ENCODE measurements at places on chromosomes 11 and 22.

DNA sequence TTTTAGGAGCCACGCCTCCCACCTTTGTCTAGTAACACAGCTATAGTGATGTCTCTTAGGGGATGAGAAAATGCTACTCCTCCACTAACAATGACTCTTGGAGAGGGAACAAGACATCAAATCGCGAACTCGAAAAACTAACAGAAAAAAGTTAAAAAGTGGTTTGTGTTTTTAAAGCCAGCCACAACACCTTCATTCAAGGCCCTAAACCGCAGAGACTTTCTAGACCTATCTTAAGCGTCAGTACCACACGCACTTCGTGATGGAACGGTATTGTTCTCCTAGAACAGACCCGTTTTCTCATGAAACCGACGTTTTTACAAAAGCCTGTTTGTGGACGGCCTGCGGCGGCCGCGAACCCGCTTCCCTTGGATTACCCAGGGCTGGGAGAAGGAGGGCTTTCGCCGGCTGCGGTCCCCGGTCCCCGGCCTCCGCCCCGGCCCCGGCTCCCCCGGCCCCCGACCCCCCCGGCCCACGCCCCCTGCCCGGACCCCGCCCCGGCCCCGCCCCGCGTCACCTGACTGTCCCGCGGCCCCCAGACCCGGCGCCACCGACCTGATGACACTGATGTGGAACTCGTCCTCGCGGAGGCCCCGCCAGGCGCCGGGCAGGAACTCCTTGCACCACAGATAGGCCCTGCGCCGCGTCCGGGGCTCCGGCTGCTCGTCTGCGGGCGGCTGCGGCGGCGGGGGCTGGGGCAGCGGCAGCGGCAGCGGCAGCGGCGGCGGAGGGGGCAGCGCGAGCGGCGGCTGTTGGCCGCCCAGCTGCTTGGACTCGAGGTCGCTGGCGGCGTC lies 718 bp downstream of the CHKA start:
- no peak for ATAC-seq

DNA sequence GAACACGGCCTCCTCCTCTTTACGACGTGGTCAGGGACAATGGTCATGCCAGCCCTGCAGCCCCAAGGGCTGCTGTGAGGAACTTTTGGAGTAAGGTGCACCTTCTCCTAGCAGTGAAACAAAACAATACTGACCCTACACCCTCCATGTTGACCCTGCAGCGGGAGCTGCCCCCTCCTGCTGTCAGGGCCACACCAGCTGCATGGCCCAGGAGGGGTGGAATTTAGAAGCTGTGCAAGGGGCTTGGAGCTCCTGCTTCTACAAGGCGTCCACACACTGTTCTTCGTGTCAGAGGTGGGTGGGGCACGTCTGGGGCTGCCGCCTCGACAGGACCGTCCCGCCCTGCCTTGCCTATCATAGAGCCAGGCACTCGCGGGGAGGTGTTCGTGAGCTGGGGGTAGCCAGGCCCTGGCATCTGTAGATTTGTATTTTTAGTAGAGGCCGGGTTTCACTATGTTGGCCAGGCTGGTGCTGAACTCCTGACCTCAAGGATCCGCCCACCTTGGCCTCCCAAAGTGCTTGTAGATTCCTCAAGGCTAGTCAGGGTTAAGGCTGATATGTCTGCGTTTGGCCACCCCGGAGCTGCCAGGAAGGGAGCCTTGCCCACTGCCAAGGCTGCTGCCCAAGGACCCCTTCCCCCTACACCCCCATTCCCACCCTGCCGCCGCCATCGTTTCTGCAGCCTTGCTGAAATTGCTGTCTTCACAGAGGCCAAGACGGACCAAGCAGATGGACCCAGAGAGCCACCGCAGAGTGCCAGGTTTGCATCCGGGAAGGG lies 15.9 kb downstream of the INCENP start:
- no peak for ATAC-seq

DNA sequence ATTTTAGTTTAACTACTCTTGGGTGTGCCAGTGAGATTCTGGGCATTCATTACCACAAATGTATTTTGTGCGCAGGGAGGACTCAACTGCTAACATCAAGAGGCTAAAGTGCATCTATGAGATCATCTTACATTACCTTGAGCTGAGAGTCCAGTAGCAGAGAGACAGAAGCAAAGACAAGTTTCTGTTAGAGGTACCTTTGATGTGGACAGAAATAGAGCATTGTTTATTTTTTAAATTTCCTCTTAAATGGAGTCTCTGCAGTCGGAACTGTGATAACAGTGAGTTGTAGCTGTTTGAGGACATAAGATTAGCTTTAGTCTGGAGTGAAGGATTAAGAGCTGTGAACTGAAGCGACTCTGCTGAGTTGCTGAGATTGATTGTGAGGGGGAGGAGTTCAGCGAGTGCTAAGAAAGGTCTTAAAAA lies 297.0 kb downstream of the CADM1 start:
- ATAC-seq: no peak

GRCh38 chr11:48024635-48025071 lies 44.3 kb downstream of the PTPRJ start:
- ATAC-seq: no peak

- no peak for ATAC-seq
These were observed 78.8 kb upstream of the NECTIN1 start for GRCh38 chr11:119807841-119808240.

GRCh38 chr11:86606836-86607481 lies 65.5 kb downstream of the ME3 start:
- ATAC-seq: no peak

DNA sequence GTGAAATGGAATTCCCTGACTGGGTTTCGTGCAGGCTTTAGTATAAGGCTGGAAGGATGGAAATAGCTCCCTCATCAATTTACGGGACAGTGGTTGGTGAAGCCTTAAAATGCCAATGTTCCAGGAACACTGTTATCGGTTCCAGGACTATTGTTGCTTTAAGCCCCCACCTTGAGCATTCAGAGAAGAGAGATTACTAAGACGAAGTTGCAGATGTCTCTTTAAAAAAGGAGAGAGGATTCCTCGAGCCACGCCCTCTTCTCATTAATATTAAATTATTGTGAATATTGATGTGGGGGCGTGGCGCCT lies 195 bp upstream of the CREB3L1 start:
- ATAC-seq: no peak

DNA sequence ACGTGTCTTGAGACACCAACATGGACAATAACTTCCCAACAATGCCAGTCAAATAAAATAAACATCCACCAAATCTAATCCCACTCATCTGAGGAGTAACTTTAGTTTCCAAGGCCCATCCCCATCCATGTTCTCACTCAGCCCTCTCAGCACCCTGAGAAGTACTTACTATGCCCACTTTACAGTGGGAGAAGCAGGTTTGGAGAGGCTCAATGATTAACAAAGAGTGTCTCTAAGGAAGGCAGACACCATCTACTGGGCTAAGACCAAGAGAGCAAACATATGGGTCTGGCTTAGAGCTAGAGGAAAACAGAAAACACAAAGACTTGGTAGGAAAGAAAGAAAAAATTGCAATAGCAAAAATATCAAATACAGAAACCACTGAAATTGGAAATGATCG lies 11.3 kb downstream of the POLDIP3 start:
- ATAC-seq: no peak

DNA sequence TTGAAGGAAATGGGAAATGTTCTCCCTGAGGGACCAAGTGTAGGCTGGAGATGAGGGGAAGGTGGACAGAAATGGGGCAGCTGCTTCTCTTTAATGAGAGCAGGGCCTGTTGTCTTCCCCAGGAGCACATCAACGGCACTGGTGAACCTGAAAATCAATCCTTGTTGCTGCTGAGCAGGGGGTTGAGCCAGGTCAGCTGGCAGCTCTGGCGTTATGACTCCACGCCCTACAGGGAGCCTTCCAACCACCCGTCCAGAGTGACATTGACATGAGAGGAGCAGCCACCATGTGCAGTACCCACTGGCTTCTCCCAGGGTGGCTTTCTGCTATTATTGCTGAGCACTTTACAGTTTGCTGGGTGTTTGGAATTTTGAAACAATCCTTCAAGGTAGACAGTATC lies 116.9 kb upstream of the LDLRAD3 start:
- ATAC-seq: no peak

GRCh38 chr11:11279956-11280689 lies 72.9 kb downstream of the CSNK2A3 start:
- no peak for ATAC-seq

DNA sequence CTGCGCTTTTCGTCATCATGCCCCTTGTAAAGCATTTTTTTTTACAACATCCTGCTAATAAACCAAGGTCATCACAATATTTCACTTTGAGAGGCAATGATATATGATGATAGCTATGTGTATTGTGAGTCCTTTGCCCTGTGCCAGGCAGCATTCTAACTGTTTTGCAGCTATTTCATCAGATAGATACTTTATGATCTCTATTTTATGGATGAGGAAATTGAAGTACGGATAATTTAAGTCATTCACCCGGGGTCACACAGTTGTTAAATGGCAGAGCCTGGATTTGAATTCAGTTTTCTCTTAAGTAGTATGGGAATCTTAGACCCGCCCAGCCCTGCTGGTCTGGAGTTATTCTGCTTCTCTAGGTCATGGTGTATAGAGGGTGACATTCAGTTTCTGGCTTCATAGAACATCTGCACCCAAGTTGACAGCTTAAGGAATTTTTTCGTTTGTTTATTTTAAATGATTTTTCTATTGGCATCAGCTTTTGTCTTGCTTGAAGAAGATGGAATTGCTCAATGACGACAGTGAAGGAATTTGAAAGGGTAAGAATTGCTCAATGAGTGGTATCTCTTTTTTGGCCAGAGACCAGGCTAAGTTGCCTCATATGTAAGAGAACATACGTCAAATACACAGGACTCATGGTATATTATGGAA lies 926 bp downstream of the PRR5L start:
- ATAC-seq: no peak

DNA sequence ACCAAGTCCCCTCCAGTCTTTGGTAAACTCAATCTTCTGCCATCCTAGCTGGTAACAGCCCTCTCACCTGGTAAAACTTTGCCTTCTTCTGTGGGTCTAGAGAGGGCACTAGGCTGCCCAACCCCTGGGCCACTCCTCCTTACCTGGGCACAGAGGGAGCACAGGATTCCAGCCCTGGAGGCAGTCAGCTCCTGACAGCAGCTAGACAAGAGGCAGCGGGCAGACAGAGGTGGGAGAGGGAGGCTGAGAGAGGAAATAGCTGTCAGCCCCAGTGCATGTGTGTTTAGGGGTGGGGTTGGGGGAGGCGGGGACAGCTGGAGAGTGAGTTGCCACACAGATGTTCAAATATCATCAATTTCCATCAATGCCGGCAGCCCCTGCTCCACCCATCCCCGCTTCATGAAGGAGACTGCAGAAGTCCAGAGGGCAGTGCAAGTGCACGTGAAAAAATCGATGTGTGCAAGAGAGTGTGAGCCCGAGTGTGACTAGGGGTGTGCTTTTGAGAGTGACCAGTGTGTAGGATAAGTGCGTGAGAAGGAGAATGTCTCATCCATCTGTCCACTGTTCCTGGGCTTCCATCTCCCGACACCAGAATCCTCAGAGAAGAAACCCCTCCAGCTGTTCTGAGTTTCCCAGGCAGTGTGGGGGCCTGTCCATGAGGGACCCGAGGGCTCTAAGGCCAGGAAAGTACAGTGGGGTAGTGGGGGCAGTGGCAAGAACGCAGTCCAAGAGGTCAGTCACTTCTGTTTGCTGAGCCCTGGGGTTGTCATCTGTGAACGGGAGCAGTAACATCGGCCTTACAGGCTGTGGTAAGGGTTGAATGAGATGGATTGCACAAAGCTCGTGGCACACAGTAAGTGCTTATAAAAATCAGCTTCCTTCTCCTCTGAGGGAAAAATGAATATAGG lies at the start of gene PTGDR2:
PTGDR2 (minus strand) TSS at position 225 of the 908 bp plus-strand sequence. CDS start 2,228 bp downstream, outside the sequence.
- no peak for ATAC-seq

GRCh38 chr11:23569134-23569533 lies 708.9 kb upstream of the CCDC179 start:
- no peak for ATAC-seq

DNA sequence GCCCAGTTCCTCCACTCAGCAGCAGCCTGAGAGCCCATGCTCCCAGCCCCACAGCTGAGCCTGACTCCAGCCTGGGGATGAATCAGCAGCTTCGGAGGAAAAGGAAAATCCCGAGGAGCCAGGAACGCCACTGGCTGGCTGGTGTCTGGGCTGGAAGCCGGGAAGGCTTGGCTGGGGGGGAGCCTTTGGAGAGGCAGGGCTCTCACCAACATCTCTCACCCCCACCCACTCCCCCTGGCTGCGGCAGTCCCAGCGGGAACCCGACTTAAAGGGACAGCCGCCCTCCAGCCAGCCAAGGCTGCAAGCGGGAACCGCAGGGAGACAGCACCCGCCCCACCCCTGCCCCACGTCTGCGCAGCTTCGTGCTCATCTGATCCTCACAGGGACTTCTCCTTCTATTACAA lies 28.4 kb downstream of the KIAA0930 start:
- peak; percentile 6 for ATAC-seq

DNA sequence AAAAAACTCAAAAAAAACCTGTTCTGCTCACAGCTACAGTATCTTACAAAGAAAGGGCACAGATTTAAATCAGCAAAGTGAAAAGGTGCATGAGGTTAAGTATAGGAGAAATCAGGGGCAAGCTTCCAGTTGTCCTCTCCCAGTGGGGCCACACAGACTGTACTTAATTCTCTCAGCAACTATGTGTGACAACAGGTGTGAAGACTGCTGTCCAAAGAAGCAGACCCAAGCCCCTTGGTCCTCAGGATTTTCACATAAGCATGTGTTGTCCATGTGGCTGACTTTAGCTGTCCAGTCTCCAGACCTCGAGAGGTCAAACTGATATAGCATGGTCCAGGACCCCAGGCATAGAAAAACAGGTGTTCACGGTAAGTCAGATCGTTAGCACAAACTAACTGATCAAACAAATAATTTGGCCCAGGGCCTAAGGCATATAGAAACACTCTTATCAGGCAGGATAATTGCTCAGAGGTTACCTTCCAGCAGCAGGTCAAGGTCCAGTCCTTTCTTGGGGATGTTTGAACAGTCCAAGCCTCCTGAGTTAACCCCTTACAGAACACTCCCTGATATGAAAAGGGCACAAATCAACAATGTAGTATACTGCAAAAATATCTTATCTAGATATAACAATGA lies 21.1 kb upstream of the CSTF3 start:
- ATAC-seq: no peak

DNA sequence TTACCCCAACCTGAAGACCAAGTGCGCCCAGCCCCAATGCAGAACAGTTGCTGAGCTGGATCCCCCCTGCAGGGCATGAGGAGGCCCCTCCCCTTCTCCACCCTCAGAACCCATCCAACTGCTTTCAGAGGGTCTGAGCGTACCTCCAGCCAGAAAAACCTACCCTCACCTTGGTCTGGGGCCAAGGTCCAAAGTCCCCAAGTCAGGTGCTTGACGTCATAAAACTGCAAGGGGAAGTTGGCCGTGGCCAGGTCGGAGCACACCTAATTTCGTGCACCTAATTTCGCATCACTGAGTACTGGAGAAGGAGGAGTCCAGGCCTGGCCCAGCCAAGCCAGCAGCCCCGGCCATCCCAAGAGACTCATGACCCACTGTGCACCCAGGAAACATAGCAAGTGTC lies 289.8 kb downstream of the CTTN start:
- no peak for ATAC-seq

Data from esophagus mucosa (tissue), 1 donor.